Forelimb muscle (tissue), 1 donor: ENCODE measurements at places on chromosomes 4 and X.

GRCh38 chr4:1759170-1759817, 33.8 kb upstream of the FGFR3 start:
- DNase-seq = no peak

- no peak for DNase-seq
These were observed 30.5 kb upstream of the SHOX start for GRCh38 chrX:599837-600715.

DNA sequence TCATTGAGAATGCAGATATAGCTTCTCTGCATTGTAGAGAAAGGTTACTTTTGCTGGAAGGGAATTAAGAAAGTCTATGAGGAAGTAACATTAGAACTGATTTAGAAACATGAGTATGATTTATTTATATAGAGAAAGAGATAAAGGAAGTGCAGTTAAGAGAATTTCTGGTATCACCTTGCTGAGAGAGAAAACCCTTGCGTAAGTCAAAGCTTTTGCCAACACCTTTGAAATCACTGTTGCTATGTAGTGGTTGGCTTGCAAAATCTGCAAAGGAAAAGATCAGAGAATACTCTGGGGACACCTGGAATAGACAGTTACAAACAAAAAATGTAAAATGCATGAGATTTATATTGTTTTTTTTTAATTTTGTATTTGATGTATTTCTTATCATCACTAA, 137.3 kb upstream of the RXFP1 start:
- DNase-seq = no peak

- no peak for DNase-seq
These were observed 83.7 kb upstream of the NHS start for GRCh38 chrX:17291171-17291900.

DNA sequence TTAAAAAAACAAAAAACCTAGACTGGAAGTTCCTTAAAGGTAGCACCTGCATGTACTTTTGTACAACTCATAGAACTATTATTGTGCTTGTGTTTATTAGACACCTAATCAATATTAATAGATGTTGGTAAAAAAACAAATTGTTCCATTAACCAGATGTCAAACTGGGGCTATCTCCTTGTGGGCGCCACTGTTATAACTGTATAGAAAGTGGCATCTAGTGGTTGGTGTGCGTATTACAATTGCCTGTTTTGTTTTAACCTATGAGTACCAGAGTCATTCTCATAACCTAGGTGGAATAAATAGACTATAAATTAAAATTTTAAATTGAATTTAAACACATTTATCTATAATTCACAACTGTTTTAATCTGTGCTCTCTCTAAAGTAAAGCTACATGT, 97.4 kb downstream of the COL4A5 start:
- no peak for DNase-seq

DNA sequence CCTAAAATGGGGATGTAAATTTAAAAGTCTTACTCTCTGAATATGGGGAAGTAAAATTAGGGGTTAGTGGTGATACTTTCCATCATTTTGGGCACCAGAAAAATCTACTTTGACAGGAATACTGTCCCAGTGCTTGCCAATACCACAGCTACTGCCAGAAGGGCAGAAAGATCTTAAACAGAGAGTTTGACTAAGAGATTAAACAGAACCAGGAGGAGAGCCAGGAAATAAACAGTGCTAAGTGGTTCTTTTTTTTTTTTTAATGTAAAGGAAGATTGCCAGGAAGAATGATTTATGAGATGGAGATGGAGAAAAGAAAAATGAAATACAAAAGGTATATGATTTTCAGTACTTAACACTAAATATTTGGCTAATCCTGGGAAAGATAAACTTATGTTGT, 126.8 kb downstream of the RTL3 start:
- DNase-seq = no peak

GRCh38 chrX:132634521-132634920, 145.7 kb upstream of the MBNL3 start:
- no peak for DNase-seq

GRCh38 chr4:20870436-20870835, 170.2 kb downstream of the PACRGL start:
- DNase-seq = no peak

- DNase-seq = no peak
These were observed 20.2 kb downstream of the SLIT2 start for GRCh38 chr4:20271950-20272349.

- no peak for DNase-seq
These were observed at the start of gene SRD5A3 for GRCh38 chr4:55345980-55346850. SRD5A3 (plus strand) TSS chr4:55346242; CDS start chr4:55346337, 95 bp downstream.

DNA sequence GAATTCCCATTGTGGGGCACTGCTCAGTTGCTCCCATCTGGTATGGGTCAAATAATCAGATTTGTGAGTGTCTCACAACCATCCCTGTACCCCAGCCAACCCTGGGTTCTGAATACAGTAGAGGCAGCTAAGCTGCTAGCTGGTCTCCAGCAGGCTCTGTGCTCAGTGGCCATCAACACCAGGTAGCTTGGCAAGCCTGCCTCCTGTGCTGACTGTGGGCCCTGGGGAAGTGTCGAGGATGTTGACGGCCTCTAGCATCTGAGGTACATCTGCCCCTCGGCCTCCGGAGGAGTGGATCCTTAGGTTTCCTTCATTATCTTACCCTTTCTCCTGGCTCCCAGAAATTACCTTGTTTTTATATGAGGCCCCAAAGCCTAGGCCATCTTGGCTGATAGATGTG, 13.3 kb downstream of the RNF4 start:
- DNase-seq = no peak

DNA sequence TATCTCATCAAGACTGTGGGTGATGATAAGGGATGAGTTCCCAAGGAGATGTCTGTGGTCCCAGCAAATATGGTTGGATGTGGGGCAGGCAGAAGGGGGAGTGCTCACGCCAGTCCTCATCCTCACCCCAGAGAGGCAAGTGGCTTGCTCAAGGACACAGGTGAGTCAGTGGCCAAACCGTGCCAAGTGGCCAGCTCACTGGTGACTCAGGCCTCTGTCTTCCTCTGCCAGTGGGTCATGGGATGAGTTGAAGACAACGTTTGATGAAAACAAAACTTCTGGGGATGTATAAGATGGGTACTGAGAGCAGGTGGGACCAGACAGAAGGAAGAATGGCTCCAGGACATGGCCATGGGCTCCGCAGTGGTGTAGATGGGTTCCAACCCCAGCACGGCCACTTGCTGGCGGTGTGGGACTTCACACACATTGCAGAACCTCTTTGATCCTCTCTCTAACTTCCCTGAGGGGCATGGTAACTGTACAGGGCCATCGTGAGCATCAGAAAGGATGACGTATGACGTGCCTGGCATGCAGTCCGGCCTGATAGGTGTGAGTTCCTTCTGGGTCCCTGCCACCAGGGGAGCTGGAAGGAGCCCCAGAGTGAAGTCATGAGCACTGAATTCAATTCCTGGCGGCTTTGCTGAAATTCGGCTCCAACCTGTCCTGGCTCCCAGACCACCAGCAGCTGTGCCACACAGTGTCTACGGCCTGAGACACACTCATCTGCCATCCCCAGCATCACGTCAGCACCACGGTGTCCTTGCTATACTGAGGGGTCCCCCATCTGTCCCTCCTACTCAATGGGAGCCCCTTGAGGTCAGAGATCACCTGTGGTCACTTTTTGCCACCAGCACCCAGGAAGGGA, 41.3 kb upstream of the GPR78 start:
- no peak for DNase-seq

DNA sequence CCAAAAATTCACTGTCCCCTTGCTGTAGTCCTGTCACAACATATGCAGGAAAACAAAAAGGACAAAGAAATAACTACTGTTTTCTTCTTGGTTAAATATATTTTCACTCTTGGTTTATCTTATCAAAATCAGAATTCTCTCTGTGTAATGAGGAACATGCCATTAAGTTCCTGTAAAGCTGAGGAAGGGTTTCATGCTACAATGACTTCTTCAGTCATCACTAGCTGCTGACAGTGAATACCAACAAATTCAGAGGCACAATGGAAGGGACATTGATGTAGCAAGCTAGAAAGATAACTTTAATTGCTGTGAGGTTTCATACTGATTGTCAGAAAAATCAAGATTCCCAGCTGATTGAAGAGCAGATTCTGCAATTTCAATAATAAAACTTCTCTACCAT, 782.9 kb upstream of the HTR2C start:
- no peak for DNase-seq

DNA sequence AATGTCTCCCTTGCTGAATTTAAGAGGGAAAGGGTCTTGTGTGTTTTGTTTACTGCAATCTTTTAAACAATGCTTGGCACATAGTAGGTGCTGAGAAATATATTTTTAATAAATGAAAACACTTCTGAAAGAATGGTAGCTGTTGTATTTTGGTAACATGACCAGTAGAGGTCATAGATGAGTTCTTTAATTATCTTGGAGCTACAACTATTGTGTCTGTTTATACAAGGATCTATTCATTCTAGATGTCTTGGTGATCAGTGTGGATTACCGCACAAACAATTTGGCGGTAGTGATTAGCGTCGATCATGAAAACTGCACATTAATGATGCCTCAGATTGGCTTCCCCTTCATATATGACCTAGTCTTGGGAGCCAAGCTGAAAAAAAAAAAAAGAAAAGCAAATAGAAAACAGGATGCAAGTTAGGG, 21.4 kb upstream of the SCRG1 start:
- no peak for DNase-seq

DNA sequence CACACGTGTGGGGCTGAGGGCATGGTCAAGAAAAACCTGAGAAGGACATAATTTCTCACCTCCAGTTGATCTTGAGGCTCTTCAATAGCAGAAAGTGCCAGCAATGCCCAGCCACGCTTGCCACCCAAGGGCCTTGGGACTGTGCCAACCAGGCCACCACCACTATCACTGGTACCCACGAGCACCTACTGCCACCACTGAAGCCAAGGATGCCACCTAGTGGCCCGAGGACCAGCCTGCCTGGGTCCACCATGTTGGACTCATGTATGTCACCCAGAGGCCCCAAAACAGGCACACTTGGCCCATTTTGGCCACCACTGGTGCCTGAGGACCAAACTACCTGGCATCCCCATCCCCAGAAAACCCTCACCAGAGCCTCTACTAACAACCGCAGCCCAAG, 191.8 kb downstream of the ADAM29 start:
- DNase-seq = no peak

DNA sequence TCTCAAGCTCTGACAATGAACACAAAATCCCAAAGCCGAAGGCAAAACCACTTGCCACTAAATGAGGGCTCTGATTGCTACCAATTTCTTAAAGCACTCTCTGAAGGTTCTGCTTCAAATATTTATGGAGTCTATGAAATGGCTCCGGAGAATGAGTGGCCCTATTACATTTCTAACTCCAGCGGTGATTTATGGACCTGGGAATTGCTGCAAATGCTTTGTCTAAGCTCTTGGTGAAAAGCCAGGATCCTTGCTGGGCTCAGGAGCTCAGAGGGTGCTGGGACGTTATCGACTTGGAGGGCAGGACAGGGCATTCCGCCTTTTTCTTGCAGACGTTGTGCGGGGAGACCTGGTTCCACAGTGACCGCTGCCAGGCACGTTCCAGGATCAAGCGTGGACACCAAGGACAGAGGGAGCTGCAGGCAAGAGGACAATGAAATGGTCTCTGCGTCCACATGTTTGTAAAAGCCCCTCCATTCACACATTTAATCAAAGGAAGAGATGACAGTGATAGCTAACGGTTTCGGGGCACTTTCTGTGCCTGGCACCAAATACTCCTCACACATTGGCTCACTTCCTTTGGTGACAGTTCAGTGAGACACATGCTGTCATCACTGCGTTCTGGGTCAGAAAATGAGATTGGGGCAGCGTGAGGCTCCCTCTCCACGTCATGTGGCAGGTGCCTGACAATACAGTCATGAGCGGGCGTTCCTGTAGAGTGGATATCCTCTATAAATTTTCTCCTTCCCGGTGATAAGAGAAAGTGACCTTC, 58.8 kb downstream of the C4orf50 start:
- DNase-seq = no peak

- no peak for DNase-seq
These were observed 158.0 kb upstream of the MED14 start for GRCh38 chrX:40893251-40893910.

- DNase-seq = no peak
These were observed at the start of gene PNMA3 for GRCh38 chrX:153055871-153056749. PNMA3 (plus strand) TSS chrX:153056470; CDS start chrX:153057056, 586 bp downstream.

GRCh38 chrX:120457766-120458180, 11.3 kb downstream of the LAMP2 start:
- DNase-seq = no peak

DNA sequence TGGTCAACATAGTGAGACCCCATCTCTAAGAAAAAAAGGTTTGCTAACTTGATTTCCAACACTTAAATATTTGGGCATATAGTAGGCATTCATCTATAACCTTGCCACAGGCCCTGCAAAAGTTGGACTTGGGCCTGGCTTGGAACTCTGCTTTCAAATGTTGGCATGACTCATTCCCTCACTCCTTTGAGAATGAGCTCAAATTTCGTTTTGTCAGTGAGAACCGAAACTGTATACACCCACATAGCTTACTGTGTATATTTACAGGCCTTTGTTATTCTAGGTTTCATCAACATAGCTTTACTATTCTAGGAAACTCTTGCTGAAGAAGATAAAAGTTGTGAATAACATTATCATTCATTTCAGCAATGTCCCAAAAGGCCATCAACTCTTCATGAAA, 88.7 kb upstream of the ELOVL6 start:
- no peak for DNase-seq

- no peak for DNase-seq
These were observed 196.2 kb upstream of the TENT5D start for GRCh38 chrX:80223982-80224579.

DNA sequence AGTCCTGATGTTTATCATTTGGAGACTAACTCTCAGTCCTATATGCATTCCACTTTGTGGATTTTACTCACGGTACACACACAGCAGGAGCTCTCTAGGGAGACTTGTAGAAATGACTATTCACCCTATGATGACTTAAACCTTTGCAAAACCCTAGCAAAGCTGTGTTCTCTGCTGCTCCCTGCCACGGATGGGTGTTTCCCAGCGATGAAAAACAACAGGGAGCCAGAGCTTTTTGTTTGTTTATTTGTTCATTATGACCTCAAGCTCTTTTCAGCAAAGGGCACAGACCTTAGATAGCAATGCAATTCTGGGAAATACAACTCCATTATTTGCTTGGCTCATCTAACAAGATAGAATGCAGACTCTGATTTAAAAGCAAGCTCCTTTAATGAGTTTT, 156.6 kb downstream of the GRIA3 start:
- no peak for DNase-seq

DNA sequence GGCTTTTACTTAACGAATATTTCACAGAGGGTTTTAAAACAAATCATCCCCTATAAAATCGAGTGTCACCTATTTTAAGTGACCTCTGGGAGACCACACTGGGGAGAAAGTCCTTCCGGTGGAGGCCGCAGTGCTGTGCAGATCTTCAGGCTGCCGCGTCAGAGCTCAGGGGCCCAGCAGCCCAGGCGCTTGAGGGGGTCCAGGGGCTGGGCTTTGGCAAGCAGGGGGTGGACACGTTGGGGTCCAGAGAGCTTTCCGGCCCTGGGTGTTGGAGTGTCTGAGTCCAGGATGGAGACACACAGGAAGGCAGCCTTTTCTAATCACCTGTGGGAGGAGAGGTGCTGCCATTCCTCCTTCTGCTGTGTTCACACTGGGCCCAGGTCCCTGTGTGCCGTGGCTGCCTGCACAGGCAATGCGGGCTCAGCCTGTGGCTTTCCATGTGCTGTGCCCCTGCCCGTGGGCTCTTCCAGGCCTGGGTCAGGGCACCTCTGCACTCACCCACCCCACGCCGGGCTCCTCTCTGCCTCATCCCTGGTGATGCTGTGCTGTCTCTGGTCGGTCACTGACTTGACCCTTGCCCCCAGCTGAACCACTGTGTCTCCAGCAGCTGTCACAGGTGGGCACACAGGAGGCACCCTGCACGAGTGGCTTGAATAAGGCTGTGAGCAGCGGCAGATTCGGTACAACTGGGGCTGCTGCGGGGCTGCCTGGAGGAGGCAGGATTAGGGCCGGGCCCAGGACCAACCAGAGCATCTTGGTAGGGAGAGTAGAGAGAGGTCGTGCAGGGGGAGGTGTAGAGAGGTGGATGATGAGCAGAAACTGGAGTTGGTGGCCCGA, 10.0 kb downstream of the HTRA3 start:
- no peak for DNase-seq
